ENCODE measurements at places on chromosomes 7 and 10. TPM values are rescaled to one million over a fixed set of nuclear protein-coding genes. Genes with fewer than 3 reads are reported as not detected.

DNA sequence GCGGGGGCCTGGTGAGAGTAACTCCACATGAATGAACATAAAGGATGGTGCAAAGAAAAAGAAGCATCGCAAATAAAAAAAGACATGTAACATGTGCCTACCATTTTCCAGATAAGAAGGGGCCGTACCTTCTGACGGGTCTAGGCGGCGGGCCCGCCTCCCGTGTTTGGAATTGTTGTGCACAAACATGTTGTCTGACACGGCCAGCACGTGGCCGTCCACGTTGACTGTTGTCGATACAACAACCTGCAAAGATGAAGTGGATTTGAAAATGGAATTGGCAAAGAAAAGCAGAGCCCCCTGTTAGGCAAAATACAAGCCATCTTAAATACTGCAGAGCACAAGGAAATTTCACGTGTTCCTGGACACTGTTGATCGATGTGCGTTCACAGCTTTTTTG, 90.7 kb downstream of the EBF3 start:
- DNase-seq = no peak
- no peaks in the 10 kb centered on the region for H3K4me1 ChIP-seq
- no peaks in the 10 kb centered on the region for H3K36me3 ChIP-seq
- H3K27me3 ChIP-seq = no peaks in the 10 kb centered on the region

- peaks cover 23% of the 10 kb centered on the region for H3K4me1 ChIP-seq
- no peaks in the 10 kb centered on the region for H3K36me3 ChIP-seq
- H3K4me3 ChIP-seq = no peak overlapping the region
- no peak overlapping the region for H3K27ac ChIP-seq
- DNase-seq = peak; percentile 2
- no peaks in the 10 kb centered on the region for H3K27me3 ChIP-seq
Measured at GRCh38 chr7:138975343-138976104, 5.7 kb downstream of the KIAA1549 start.

GRCh38 chr10:119042169-119042568, 12.7 kb downstream of the NANOS1 start:
- peaks cover 80% of the 10 kb centered on the region for H3K36me3 ChIP-seq
- no peak for DNase-seq
- H3K27ac ChIP-seq = no peak overlapping the region
- H3K4me3 ChIP-seq = no peak overlapping the region

DNA sequence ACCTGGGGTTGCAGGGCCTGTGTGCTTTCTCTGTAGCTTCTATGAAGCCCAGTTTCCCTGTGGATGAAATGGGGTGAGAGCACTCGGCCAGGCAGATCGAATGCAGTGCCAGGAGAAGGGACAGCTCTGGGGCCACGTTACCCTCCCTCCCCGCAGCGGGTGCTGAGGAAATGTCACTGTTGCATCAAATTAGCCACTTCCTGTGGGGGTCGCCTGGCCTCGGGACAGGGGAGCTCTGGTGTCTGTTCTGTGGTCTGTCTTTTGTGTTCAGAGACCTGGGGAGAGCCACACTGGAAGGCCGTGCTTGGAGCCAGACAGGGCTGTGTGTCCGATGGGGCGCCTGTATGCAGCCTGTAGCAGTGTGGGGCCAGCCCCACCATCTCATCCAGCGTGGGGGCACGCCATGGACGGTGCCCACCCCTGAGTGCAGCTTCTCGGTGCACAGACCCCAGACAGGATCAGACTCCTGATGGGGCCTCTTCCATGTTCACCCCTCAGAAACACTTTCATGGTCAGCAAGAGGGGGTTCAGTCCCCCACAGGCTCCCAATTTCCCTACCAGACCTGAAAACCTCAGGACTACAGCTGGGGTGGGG, 13.6 kb downstream of the TTYH3 start:
- H3K4me1 ChIP-seq = peaks cover 21% of the 10 kb centered on the region
- no peaks in the 10 kb centered on the region for H3K27me3 ChIP-seq
- no peak overlapping the region for H3K4me3 ChIP-seq

LIPN gene
- not detected for total RNA-seq

PPP1R3A gene
- total RNA-seq = 24.2 TPM
